ENCODE measurements at places on chromosomes 5 and 9. TPM values are rescaled to one million over a fixed set of nuclear protein-coding genes. Genes with fewer than 3 reads are reported as not detected.

DNA sequence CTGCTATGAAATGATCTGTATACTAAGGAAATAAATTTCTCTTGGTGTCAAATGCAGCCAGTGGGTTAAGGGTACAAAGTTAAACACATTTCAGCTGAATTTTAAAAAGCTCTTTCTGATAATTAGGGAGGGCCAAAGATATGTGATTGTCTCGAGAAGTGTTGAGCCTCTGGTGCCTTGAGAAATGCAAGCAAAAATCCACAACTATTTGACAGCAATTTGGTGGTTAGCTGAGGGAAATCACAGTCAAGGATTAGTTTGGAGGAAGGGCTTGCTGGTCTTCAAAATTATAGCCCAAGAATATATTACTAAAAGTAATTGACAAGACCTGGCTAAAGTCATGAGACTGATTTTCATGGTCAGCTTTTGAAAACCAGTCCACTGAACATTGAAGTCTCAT, 255.7 kb upstream of the PPP1R2B start:
- DNase-seq: no peak

The C1QTNF3 gene
- 4.5 TPM for total RNA-seq

DNA sequence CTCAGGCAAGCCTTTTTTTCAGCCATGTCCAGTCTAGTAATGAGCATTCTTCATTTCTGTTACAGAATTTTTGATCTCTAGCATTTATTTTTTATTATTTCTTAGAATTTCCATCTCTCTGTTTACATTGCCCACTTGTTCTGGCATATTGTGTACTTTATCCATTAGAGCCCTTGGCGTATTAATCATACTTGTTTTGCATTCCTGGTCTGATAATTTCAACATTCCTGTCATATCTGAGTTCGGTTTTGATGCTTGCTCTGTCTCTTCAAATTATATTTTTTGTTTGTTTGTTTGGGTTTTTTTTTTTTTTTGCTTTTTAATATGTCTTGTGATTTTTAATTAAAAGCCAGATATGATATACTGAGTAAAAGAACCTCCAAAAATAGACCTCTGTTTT, 23.0 kb upstream of the JAK2 start:
- no peak for DNase-seq

DNA sequence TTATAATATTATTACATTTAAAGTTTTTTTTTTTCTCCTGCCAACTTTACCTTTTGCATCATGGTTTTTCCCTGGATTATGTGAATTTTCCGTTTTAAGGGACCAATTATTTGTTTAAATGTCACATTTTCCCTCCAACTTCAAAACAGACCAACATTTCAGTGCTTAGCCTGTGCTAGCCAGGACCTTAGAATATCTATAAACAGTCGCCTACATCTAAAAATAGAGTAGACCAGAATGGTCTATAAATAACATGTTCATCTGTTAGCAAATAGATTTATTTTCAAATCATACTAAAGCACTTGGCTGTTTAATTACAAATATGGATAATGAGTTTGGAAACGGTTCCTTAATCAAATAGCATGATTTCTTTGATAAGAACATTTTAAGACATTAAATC, 192.0 kb downstream of the FBN2 start:
- DNase-seq: no peak

DNA sequence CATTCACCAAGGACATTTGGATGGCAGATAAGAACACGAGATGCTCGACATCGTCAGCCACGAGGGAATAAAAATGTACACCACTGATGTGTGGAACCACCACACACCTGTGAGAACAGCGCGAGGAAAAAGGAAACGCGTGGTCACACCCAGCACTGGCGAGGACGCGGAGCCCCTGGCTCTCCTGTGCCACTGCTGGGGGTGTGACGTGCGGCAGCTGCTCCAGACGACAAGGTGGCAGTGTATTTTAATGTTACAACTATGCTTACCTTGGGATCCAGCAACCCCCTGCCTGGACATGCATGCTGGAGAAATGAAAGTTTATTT, 13.6 kb upstream of the CEP72 start:
- no peak for DNase-seq

DNA sequence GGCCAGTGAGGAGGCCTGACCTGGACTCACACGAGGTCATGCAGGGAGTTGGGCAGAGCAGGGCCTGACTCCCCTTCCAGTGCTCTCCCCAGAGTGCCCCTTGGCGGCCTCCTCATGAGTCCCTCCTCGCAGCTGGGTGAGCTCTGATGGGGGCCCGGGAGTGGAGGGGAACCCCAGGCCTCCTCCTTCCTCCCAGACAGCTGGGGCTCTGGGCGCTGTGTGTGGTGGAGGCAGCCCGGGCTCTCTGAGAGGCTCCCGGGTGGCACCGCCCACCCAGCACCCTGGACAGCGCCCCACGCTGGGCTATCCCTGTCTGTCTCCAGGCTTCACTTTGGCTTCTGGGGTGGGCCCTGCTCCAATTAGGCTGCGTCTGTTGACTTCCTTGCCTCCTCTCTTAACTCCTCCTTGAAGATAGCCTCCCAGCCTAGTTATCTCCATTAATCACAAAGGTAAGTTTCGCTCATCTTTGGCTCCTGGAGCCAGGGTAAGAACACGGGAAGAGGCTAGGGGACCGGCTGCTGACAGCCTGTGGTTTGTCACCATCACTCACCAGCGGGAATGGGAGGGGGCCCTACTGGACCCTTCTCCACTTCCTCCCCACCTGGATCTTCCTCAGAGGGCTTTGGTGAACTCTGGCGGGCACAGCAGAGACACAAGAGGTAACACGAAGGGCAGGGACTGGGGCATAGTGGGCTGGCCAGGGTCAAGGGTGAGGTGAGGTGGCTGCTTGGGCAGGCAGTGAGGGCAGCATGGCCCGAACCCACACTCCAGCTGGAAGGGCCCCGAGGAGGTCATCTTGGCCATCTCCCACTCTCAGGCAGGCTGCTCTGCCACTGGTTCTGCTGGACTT, 13.1 kb downstream of the PSD2 start:
- peak; percentile 70 for DNase-seq

DNA sequence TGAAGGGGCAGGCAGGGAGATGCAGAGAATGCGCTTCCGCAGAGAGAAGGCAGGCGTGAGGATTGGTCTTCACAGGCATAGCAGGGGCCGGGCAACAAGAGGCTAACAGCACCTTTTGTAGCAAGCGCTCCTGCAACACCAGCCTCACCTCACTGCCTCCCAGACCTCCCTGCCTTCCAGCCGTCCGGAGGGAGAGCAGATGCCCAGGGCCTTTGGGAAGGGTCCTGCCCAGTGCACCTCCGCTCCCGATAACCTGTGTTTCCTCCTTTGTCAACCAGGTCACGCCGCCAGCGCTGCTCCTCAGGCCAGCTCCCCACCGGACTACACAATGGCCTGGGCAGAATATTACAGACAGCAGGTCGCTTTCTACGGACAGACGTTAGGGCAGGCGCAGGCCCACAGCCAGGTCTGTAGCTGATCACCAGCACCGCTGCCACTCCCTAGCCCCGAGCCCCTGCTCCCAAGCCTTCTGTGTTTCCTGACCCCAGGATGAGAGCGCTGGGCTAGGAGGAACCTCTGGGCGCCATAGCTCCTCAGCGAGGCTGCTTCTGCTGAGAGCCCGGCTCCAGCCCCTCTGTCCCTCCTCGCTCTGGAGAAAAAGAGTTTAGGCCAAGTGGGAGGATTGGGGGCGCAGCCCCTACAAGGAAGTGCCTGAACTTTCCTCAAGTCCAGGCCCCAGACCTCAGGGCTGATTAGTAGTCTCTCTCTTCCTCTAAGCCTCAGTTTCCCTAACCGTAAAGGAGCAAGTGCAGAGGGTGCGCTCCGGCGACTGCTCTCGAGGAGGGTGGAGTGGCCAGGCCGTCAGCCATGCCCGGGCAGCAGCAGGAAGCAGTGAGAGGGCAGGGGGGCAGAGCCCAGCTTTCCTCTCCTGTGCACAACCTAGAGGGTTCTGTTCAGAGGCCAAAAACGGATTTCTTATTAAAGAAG, 28.4 kb upstream of the PRDM12 start:
- peak; percentile 52 for DNase-seq

The CCDC192 gene
- total RNA-seq: not detected

The SMARCA2 gene
- total RNA-seq: 147 TPM

DNA sequence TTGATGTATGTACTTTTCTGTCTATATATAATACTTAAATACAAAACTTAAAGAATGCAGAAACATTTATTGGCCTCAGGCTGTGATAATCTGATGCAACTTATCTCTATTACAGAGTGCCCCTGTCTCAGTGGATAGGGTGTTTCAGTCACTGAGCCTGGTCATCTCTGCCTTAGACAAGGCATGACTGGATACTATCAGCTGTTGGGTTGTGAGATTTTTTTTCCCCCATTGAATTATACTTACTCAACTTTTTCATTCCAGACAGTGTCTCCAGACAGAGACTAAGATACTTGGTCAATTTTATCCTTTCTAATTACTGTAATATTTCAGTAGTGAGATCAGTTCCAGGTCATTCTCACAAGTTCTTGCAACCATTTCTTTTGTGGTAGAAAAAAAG, 26.7 kb downstream of the XRCC4 start:
- no peak for DNase-seq

GRCh38 chr9:7093040-7093439, 335.3 kb downstream of the KDM4C start:
- DNase-seq: no peak

GRCh38 chr9:95021166-95021886, 294.8 kb downstream of the AOPEP start:
- no peak for DNase-seq

The MARCOL gene
- not detected for total RNA-seq

- DNase-seq: no peak
Measured at GRCh38 chr5:13944560-13945199, at the start of gene DNAH5. TSS of gene DNAH5 (minus strand) at chr5:13944688. CDS start at chr5:13944438, 250 bp downstream.

DNA sequence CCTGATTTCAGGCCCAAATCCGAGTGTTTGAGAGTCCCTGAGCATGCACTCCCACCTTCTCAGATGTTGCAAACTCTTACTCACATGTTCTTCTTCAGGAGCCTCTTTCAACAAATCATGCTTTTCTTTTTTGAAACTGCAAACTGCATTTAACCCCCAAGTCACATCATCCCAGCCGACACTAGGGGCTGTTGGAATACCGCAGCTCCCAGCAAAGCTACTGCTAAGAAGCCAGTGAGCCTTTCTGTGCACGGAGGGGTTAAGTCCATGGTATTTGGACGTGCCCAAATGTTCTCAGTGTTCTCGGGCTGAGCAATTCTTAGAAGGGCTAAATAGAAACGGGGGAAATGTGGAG, 282.9 kb downstream of the NFIB start:
- no peak for DNase-seq

The ELAVL2 gene
- total RNA-seq: not detected

The SPINK7 gene
- not detected for total RNA-seq

- DNase-seq: no peak
Measured at GRCh38 chr5:169650701-169651331, 13.7 kb downstream of the DOCK2 start.

The SMIM32 gene
- not detected for total RNA-seq

- DNase-seq: no peak
Measured at GRCh38 chr5:142079306-142079721, 29.3 kb upstream of the NDFIP1 start.

- DNase-seq: no peak
Measured at GRCh38 chr5:147339313-147339712, 104.5 kb downstream of the STK32A start.

DNA sequence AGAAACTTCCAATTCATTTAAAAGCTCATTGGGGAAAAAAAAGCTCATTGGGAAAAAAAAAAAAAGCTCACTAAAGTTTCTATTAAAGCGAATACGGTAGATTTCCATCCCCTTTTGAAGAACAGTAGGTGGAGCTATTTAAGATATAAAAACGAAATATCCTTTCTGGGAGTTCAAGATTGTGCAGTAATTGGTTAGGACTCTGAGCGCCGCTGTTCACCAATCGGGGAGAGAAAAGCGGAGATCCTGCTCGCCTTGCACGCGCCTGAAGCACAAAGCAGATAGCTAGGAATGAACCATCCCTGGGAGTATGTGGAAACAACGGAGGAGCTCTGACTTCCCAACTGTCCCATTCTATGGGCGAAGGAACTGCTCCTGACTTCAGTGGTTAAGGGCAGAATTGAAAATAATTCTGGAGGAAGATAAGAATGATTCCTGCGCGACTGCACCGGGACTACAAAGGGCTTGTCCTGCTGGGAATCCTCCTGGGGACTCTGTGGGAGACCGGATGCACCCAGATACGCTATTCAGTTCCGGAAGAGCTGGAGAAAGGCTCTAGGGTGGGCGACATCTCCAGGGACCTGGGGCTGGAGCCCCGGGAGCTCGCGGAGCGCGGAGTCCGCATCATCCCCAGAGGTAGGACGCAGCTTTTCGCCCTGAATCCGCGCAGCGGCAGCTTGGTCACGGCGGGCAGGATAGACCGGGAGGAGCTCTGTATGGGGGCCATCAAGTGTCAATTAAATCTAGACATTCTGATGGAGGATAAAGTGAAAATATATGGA, at the start of gene PCDHGA12:
TSS of gene PCDHGA12 (plus strand) at position 176 of the 782 bp plus-strand sequence. CDS start at position 429, 253 bp downstream.
- DNase-seq: no peak

The LHX6 gene
- total RNA-seq: 16.9 TPM

The TAF11L10 gene
- total RNA-seq: not detected

DNA sequence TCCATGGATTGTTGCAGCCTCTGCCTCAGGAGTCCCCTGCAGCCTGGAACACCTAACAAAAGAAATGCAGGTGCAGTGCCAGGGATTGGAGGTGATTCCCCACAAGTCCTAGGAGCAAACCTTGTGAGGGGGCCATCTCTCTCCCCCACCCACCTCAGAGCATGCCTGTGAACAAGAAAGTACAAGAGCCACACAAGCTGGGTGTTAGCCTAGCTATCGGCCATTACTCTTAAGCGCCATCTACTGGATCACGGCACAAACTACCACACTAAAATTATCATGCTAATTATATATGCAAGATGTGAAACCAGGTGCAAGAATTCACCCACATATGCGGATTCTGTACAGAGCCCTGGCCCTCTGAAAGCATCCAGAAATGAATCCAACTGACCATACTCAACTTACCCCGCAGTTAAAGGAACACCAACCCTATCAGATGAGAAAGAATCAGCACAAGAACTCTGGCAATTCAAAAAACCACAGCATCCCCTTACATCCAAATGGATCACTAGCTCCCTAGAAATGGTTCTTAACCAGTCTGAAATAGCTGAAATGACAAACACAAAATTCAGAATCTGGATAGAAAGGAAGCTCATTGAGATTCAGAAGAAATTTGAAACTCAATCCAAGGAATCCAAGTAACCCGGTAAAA, 16.5 kb upstream of the PRSS3 start:
- no peak for DNase-seq

- DNase-seq: no peak
Measured at GRCh38 chr5:142204219-142204618, 95.6 kb downstream of the NDFIP1 start.

GRCh38 chr9:115395511-115396021, 277.6 kb upstream of the TNC start:
- DNase-seq: no peak

GRCh38 chr9:134433909-134434882, 107.9 kb downstream of the RXRA start:
- DNase-seq: no peak
